ENCODE measurements at places on chromosomes 2 and 18. TPM values are rescaled to one million over a fixed set of nuclear protein-coding genes. Genes with fewer than 3 reads are reported as not detected.

Gene TMEM169
- 4.6 TPM for total RNA-seq

Gene SCYGR4
- total RNA-seq: not detected

Gene REEP1
- total RNA-seq: not detected

Gene PGAP1
- 19.2 TPM for total RNA-seq

Gene POTEF
- total RNA-seq: not detected

Gene DNAH6
- total RNA-seq: 0.52 TPM

Gene DYNAP
- total RNA-seq: not detected

Gene FABP1
- not detected for total RNA-seq

Gene REG1B
- total RNA-seq: not detected

Gene UCN
- 2.2 TPM for total RNA-seq

Gene PROKR1
- not detected for total RNA-seq

Gene EPB41L3
- 0.52 TPM for total RNA-seq

Gene MARCHF4
- not detected for total RNA-seq

Gene DSEL
- total RNA-seq: 0.17 TPM

Gene TUBA3E
- not detected for total RNA-seq

Gene KCNG2
- not detected for total RNA-seq

Gene ALK
- total RNA-seq: not detected

Gene LBX2
- not detected for total RNA-seq

Gene TMEM198
- 0.62 TPM for total RNA-seq

Gene ROCK2
- total RNA-seq: 20.6 TPM

Gene DUSP19
- total RNA-seq: 1.2 TPM

Gene TMEM247
- not detected for total RNA-seq

Gene ITPRIPL1
- total RNA-seq: 27.8 TPM

Gene STARD6
- total RNA-seq: not detected

Gene CCDC102B
- 1.8 TPM for total RNA-seq

Gene PLGLB1
- total RNA-seq: 8.2 TPM

Gene SLC66A3
- total RNA-seq: 26.9 TPM

Gene RAB6C
- total RNA-seq: not detected

Gene PLB1
- total RNA-seq: 2.0 TPM

Gene GKN2
- total RNA-seq: not detected

Gene ARHGEF4
- 1.7 TPM for total RNA-seq

Gene FBLN7
- 19.3 TPM for total RNA-seq

Gene LDLRAD4
- 207 TPM for total RNA-seq

Gene IL1B
- total RNA-seq: 1.3 TPM

Gene FHOD3
- total RNA-seq: not detected

Gene DNER
- total RNA-seq: not detected

Gene MAP3K19
- not detected for total RNA-seq

Gene ABCB11
- total RNA-seq: not detected

Gene RASGRP3
- total RNA-seq: 9.1 TPM

Gene PDK1
- 53.0 TPM for total RNA-seq

Gene TBR1
- total RNA-seq: 0.32 TPM

Data from CD4-positive, CD25-positive, alpha-beta regulatory T cell (primary cell).